ENCODE measurements at places on chromosomes 16 and 17. TPM values are rescaled to one million over a fixed set of nuclear protein-coding genes. Genes with fewer than 3 reads are reported as not detected.

SLC6A2 gene
- total RNA-seq: not detected

IRX6 gene
- total RNA-seq: 13.0 TPM

CNGB1 gene
- not detected for total RNA-seq

CBX8 gene
- 7.5 TPM for total RNA-seq

MRTFB gene
- 24.3 TPM for total RNA-seq

NACA2 gene
- total RNA-seq: not detected

COQ7 gene
- total RNA-seq: 45.4 TPM

HOXB5 gene
- total RNA-seq: not detected

FTSJ3 gene
- 36.7 TPM for total RNA-seq

AARS1 gene
- 61.0 TPM for total RNA-seq

KRT25 gene
- total RNA-seq: not detected

IL17C gene
- total RNA-seq: not detected

MT1F gene
- 0.85 TPM for total RNA-seq

TMEM204 gene
- 27.1 TPM for total RNA-seq

PRKCA gene
- total RNA-seq: 5.6 TPM

DNAH9 gene
- total RNA-seq: 0.08 TPM

HSD17B2 gene
- not detected for total RNA-seq

USH1G gene
- not detected for total RNA-seq

PPP1R27 gene
- 0.25 TPM for total RNA-seq

SMIM5 gene
- total RNA-seq: 14.0 TPM

TBC1D16 gene
- total RNA-seq: 15.9 TPM

SMTNL2 gene
- total RNA-seq: 33.4 TPM

CMTM4 gene
- 11.3 TPM for total RNA-seq

WNT9B gene
- total RNA-seq: 0.85 TPM

SYNGR3 gene
- 0.38 TPM for total RNA-seq
